ENCODE measurements at places on chromosomes 6 and 20. TPM values are rescaled to one million over a fixed set of nuclear protein-coding genes. Genes with fewer than 3 reads are reported as not detected.
A peak's percentile ranks its signal among the peaks of the same experiment; 100 is the strongest.

GRCh38 chr6:132520953-132521352 lies 8.0 kb upstream of the STX7 start:
- DNase-seq: no peak
- H3K27ac ChIP-seq: no peak overlapping the region
- no peak overlapping the region for H3K4me3 ChIP-seq

- no peaks in the 10 kb centered on the region for H3K27me3 ChIP-seq
- H3K4me3 ChIP-seq: no peak overlapping the region
- DNase-seq: no peak
- H3K27ac ChIP-seq: no peak overlapping the region
- no peaks in the 10 kb centered on the region for H3K4me1 ChIP-seq
Observed at GRCh38 chr6:99345164-99345563, 4.3 kb downstream of the FAXC start.

DNA sequence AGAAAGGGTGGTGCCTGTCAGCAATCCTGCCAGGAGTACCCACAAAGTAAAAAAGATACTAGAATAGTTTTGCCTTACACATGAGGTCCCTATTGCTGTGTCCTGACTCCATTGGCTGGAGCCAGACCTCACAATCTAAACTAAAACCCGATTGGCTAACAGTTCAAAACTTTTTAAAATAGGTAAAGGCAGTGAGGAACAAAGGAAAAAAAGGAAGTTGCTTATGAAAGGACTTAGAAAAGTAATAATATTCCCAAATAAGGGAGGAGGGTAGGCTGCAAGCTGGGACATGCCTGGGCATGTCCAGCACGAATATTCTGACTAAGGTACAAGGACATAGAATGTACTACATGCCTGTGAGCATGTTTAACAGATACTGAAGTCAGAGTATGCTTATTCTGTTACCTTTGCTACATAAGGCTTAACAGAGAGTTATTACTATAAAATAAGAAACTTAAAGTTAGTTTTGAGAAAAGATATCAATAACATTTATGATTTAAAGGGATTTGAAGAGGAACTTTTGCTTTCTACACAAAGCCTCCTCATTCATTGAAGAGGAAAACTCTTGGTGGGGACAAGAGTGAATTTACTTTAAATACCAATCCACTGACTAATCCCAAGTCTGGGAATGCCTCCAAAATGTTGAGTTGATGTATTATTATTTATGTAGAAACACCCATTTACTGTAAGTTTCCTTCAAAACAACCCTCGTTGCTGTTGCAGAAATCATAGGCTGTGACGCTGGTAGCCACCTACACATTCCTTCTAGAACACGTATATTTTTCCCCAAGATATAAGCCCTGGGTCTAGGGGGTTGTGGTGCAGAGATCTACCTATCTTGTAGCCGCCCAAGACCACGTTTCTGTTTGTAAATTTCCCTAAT lies 8.2 kb upstream of the MTHFD1L start:
- peak; percentile 31 for DNase-seq
- H3K36me3 ChIP-seq: no peaks in the 10 kb centered on the region
- H3K4me1 ChIP-seq: no peaks in the 10 kb centered on the region
- peak overlapping the region; percentile 87 for H3K27ac ChIP-seq

GRCh38 chr20:32139947-32140346 lies 30.4 kb downstream of the TM9SF4 start:
- DNase-seq: no peak
- H3K36me3 ChIP-seq: no peaks in the 10 kb centered on the region

DNA sequence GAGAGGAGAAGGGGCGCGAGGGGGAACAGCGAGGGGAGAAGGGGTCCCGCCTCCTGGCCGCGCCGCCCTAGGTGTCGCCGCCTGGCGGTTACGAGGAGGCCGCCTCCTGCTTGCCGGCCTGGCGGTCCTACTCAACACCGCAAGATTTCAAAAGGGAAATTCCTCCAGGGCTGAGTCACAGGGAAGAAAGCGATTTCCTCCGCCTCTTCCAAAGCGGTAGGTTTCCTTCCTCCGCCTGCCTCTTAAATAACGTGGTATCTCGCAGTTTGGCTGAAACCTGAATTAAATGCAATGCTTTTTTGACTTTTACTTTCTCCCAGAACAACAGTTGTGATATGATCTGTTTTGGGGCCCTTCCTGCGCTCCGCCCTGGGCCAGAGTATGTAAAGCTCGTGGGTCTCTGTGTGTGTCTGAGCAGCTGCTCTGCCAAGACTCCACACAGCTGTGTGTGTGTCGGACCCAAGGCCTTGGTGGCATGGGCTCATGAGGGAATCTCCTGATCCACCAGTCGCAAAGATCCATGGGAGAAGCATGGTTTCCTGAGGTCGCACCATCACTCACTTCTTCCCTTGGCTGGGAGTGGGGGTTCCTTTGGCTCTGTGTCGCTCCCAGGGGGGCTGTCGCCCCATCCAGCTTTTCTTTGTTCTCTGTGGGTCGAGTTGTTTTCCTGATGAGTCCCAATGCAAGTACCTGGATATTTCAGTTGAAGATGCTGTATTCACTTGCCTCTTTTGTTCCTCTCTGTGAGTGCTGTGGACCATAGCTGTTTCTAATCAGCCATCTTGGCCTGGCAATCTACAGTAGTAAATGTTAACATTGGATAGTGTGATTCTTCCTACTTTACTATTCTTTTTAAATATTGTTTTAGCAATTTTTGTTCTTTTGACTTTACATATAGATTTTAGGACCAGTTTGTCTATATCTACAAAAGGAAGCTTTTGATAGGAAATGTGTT lies 31.6 kb upstream of the NOTCH4 start:
- peak; percentile 87 for DNase-seq
- peak overlapping the region; percentile 33 for H3K4me3 ChIP-seq
- H3K4me1 ChIP-seq: no peaks in the 10 kb centered on the region
- H3K27ac ChIP-seq: peak overlapping the region; percentile 89
- H3K36me3 ChIP-seq: no peaks in the 10 kb centered on the region
- H3K27me3 ChIP-seq: no peaks in the 10 kb centered on the region

- no peaks in the 10 kb centered on the region for H3K36me3 ChIP-seq
- H3K4me3 ChIP-seq: no peak overlapping the region
- H3K27me3 ChIP-seq: no peaks in the 10 kb centered on the region
- H3K4me1 ChIP-seq: no peaks in the 10 kb centered on the region
- DNase-seq: no peak
Observed at GRCh38 chr6:71822625-71823024, 63.7 kb upstream of the RIMS1 start.

DNA sequence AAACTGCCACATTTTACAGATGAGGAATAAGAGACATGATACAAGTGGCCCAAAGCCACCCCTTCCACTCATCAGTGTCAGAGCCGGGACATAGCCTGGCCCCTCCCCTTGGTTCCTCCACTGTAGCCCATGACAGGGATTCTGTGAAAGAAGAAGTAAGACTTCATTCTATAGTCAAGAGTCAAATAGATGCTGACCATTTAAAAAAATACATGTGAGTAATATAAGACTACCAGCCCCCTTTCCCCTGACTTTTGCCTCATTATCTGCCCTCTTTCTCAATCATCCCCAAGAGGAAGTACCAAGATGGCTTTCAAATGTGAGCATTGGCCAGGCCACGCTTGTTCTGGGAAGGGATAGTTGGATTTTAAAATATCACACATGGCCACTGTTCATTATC lies 57.8 kb upstream of the TAB2 start:
- H3K27me3 ChIP-seq: no peaks in the 10 kb centered on the region
- H3K27ac ChIP-seq: no peak overlapping the region
- DNase-seq: no peak
- no peaks in the 10 kb centered on the region for H3K4me1 ChIP-seq
- H3K36me3 ChIP-seq: no peaks in the 10 kb centered on the region

DNA sequence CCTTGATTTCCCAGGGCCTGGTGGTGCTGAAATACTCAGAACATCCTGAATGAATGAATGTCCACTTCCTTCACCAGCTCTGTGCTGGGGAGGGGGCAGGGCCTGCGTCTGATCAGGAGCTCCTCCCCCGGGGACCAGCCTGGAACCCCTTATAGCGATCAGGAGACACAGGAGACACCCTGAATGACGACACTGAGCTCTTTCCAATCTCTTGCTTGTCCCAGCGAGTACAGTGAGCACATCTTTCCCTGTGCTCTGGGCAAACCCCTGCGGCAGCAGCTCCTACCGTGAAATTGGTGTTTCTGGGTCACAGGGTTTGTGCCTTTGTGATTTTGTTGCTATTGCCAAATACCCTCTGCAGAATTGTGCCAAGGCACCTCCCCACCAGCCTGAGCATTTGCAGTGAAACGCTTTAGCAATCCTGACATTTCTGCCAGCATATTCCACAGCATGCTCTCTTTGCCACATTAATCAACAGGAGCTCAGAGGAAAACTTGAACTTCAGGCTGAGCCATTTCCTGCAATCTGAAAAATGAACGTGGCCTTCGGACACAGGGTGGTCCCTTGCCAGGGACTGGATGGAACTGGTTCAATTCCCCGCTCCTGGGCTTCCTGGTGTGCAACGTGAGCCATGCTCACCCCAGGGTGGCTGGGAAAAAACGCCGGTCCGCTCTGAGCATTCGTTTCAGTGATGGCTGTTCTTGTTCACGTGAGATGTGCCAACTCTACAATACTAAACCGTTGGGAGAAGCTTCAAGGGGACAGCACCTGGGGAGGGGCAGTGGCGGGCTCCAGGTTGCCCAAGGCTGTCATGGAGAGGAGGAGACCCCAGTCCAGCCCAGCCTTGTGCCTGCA lies 23.1 kb upstream of the MRGBP start:
- H3K4me1 ChIP-seq: no peaks in the 10 kb centered on the region
- H3K4me3 ChIP-seq: no peak overlapping the region
- H3K36me3 ChIP-seq: no peaks in the 10 kb centered on the region
- no peak overlapping the region for H3K27ac ChIP-seq
- no peak for DNase-seq

DNA sequence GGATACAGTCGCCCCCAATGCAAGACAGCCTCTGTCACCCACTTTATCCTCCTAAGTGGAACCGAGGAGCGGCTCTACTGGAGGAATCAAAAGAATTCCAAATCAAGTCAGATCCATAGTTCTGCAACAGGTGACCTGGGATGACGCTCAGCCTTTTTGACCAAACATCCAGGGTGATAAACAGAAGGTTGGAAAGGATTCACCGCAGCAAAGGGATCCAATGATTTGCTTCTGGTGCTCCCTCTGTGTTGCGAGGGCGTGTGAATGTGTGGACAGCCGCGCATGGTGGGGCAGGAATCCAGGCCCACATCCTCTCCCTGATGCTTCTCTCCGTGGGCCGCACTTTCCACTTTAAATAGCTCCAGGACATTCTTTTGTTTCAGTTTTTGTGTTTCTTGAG lies 116.8 kb upstream of the CDH4 start:
- no peak overlapping the region for H3K4me3 ChIP-seq
- no peak overlapping the region for H3K27ac ChIP-seq
- H3K36me3 ChIP-seq: no peaks in the 10 kb centered on the region
- DNase-seq: no peak
- H3K27me3 ChIP-seq: no peaks in the 10 kb centered on the region
- H3K4me1 ChIP-seq: no peaks in the 10 kb centered on the region

DNA sequence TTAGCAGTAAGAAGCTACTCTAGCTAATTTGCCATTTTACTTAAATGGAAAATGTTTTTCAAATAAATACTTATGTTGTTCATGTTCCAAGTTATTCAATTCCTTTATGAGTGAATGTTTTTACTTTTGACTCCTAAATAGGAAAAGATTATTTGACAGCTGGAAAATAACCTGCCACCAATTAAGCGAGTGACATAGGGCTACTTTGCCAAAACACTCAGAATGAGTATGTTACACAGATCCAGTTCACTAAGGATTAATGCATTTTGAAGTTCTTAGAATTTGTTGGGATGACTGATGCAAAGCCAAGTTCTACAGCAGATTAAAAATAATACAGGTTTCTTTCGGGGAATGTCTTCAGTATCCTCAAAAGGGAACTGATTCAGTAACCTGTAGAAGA lies 144.4 kb downstream of the ADGRG6 start:
- no peak for DNase-seq
- no peak overlapping the region for H3K27ac ChIP-seq
- H3K4me1 ChIP-seq: no peaks in the 10 kb centered on the region
- H3K4me3 ChIP-seq: no peak overlapping the region

DNA sequence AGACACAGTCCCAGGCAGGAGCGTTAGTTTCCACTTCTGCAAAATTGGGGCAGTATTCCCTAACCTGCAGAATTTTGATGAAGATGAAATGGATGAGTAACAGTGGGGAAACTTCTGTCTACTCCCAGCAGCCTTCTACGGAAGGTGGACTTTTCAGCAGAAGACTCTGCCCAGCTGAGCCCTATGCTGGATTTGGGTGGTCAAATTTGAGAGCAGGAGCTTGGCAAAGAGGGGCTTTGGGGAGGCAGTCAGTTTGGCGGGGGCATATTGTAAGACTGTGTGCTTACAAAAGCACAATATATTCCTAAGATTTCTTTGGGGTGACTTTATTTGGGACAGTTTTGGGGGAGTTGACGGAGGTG lies 5.4 kb upstream of the SDCBP2 start:
- no peaks in the 10 kb centered on the region for H3K27me3 ChIP-seq
- no peak overlapping the region for H3K4me3 ChIP-seq
- DNase-seq: no peak
- no peaks in the 10 kb centered on the region for H3K36me3 ChIP-seq
- H3K4me1 ChIP-seq: no peaks in the 10 kb centered on the region

The CDH26 gene
- total RNA-seq: 0.77 TPM

The SRMS gene
- not detected for total RNA-seq

The LCA5 gene
- 18.0 TPM for total RNA-seq
